ENCODE measurements at places on chromosomes 2 and 18. TPM values are rescaled to one million over a fixed set of nuclear protein-coding genes. Genes with fewer than 3 reads are reported as not detected.
A peak's percentile ranks its signal among the peaks of the same experiment; 100 is the strongest.

The MYO5B gene
- 1.6 TPM for total RNA-seq

DNA sequence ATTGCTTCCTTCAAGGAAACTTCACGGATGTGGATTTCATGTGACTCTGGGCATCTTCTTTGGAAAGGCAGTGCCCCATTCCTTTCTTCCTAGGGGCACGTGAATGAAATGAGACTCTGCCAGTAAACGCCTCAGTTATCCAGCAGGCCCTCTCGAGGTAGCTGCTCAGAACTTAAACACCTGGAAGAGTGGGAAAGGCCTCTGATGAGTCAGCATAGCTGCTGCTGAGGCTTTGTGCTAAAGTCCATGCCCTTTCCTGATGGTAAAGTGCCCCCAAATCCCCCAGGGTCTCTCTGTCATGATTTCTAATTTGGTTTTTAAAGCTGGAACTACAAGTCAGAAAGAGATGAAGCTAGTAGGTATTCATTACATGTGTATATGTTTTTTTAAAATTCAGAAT lies 3.8 kb downstream of the SLC1A4 start:
- no peaks in the 10 kb centered on the region for H3K36me3 ChIP-seq
- peaks cover 11% of the 10 kb centered on the region for H3K4me1 ChIP-seq
- H3K27me3 ChIP-seq, result no peaks in the 10 kb centered on the region
- no peak overlapping the region for H3K27ac ChIP-seq
- no peak overlapping the region for H3K4me3 ChIP-seq

GRCh38 chr2:5330961-5331360 lies 361.2 kb upstream of the SOX11 start:
- H3K27ac ChIP-seq, result no peak overlapping the region
- no peaks in the 10 kb centered on the region for H3K36me3 ChIP-seq
- no peaks in the 10 kb centered on the region for H3K27me3 ChIP-seq
- DNase-seq, result no peak
- no peaks in the 10 kb centered on the region for H3K4me1 ChIP-seq

GRCh38 chr2:48568547-48568946 lies 38.6 kb downstream of the STON1 start:
- peak overlapping the region; percentile 73 for H3K27ac ChIP-seq
- no peaks in the 10 kb centered on the region for H3K4me1 ChIP-seq
- no peak overlapping the region for H3K4me3 ChIP-seq
- no peak for DNase-seq
- H3K27me3 ChIP-seq, result no peaks in the 10 kb centered on the region
- no peaks in the 10 kb centered on the region for H3K36me3 ChIP-seq

The GALNT14 gene
- total RNA-seq, result 1.8 TPM

DNA sequence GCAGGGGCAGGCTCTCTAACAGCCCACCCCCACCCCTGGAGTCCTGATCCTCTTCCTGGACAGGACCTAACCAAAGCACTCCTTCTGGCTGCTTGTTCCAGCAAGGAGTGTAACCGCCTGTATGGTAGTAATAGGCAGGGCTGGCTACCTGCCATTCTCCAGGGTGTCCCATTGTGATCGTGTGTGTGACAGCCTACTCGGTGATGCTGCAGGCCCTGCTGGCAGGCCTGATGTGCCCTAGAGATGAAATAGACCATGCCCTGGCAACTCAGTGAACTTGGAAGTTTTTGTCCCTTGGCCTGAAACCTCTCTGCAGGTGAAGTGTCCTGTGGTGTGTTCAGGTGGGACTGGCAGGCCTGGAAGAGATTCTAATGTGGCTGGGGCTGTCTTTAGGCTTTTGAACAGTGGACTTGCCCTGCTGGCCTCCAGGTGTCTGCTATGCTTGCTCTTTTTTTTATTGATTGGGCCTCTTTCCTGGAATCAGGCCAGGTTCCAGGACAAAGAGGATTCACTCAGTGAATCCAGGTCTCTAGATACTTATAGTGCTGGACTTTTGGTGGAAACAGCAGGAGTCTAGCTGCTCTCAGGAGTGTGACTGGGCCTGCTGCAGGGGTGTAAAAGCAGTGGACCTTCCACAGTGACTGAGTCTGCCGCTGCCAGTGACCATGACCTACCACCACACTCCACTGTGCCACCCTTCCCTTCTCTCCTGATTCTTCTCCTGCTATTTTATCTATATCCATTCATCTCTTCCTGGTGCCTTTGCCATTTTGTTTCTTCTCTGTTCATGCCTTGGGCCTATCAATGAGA lies 132.1 kb downstream of the CTIF start:
- DNase-seq, result no peak
- H3K4me1 ChIP-seq, result peaks cover 7% of the 10 kb centered on the region
- no peak overlapping the region for H3K27ac ChIP-seq

DNA sequence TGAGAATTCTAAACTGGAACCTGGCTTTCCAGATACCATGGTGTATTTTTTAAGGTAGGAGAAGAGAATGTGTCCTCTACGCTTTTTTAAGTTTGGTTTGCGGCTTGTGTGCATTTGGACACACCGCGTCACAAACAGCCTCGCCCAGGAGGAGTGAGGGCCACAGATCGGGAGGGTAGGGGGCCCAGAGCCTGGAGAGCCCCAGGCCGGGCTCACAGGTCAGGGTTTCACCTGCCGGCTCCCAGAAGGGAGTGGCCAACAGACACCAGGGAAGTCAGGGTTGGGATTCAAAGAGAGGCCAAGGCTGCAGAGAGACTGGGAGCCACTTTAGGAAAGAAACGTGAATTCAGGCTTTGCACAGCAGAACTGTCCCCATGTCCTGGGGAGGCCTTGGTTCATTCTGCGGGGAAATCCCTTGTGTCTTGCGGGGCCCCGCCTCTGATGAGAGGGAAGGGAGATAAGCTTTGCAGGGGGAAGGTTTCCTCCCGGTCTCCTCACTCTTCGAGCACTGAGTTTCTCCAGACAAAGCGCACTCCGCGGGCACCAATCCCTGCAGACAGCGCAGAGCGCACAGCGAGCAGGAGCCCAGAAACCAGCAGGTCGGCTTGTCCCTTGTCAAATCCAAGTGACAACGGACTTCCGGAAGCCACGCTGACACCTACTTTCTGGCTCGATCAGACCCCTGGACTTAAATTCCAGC lies 2.0 kb upstream of the TUBB6 start:
- no peaks in the 10 kb centered on the region for H3K27me3 ChIP-seq
- H3K4me3 ChIP-seq, result no peak overlapping the region
- no peak for DNase-seq
- H3K27ac ChIP-seq, result no peak overlapping the region
